AG04450 (cell line): ENCODE measurements at places on chromosomes 13 and 19.

- DNase-seq: no peak
Measured at GRCh38 chr19:51542699-51543098, 11.2 kb upstream of the SIGLEC6 start.

- DNase-seq: no peak
Measured at GRCh38 chr19:737591-738093, 13.3 kb upstream of the MISP start.

GRCh38 chr13:76440568-76440967, 445.6 kb downstream of the KCTD12 start:
- DNase-seq: no peak

- no peak for DNase-seq
Measured at GRCh38 chr13:45107539-45107938, 12.8 kb upstream of the GTF2F2 start.

- DNase-seq: no peak
Measured at GRCh38 chr19:20863176-20863575, 59.9 kb upstream of the ZNF85 start.

GRCh38 chr19:29320086-29320485, 107.1 kb upstream of the UQCRFS1 start:
- no peak for DNase-seq

DNA sequence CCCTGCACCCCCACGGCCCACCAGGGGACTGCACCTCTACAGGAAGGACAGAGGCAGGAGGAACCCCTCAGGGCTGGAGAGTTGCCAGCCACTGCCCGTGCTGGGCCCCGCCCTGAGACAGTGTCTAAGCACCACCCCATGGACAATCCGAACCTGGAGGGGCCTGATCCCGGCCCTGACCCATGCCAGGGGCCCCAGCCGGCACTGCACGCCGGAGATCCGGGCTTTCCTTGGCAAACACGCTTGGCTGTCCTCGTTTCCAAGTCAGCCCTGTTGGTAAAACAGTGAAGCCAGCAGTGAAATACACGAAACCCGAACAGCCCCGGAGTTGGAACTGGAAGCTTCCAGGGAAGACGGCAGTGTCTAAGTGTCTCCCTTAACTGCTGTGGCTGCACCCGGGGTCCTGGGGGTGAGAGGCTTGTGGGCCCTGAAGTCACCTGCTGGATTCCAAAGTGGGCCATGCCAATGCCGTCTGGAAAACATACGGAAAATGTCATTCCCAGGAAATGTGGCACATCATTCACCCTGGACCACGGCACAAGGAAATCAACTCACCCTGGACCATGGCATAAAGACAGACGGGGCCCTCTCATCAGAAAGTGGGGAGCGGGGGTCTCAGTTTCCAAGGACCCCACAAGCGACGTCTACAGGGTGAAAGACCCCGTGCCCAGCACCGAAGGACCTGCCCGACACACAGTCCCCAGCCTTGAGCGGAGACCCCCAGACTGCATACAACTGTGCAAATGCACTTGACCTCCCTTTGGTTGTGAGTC, 30.9 kb downstream of the RASA3 start:
- DNase-seq: no peak

- DNase-seq: no peak
Measured at GRCh38 chr19:8161135-8161646, 11.8 kb upstream of the FBN3 start.

GRCh38 chr19:44813070-44813840, 4.4 kb downstream of the BCAM start:
- no peak for DNase-seq

DNA sequence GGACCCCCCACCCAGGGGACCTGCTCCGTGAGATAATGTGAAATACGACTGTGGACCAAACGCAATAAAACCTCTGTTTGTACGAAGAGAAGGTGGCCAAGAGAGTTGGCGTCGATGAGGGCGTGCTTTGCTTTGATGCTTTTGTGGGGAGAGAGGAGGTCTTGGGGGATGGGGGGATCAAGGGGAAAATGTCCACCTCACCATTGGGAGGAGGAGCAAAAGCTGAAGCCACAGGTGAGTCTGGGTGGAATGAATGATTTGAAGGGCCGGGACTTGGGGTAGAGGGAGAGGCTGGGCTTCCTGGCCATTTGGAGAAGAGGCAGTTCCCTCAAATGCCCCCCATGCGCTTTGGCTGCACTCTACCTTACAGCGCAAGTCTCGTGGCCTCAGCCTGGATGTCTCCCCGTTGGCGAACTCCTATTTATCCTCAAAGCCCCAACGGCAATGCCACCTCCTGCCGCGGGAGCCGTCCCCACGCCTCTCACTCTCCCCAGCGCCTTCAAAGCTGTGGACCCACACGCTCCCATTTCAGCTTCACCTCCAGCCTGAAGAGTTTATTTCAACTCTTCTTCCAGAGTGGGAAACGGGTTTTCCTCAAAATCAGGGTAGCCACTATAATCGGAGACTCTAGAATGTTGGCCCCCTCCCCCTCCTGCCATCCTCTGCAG, 795 bp upstream of the ABCA7 start:
- no peak for DNase-seq

- no peak for DNase-seq
Measured at GRCh38 chr19:7467009-7467989, 21.5 kb downstream of the PEX11G start.

GRCh38 chr13:64648293-64648692, 2581.8 kb downstream of the PCDH9 start:
- DNase-seq: no peak

- no peak for DNase-seq
Measured at GRCh38 chr13:112510987-112511685, 76.8 kb downstream of the TUBGCP3 start.
